ENCODE measurements at places on chromosomes 3 and 15.

- no peak for DNase-seq
Measured at GRCh38 chr3:14320219-14320618, 82.2 kb upstream of the SLC6A6 start.

DNA sequence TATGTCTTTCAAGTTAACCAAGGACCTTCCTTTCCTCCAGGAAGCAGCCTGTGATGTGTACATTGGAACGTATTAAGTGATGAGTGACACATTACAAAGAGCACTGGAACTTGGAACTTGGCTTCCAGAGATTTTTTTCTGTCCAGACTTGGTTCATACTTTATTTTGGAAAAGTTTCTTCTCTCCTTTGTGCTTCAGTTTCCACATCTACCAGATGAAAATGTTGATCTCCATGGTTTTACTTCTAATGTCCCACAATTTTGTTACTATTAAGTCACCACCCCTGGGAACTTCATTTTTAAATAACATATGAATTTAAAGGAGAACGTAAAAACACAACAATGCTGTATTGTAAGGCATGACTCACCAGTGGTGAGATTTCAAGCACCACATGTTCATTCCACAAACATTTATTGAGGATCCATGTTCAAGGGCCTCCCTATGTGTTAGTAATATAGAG lies 290.7 kb upstream of the LMCD1 start:
- no peak for DNase-seq

GRCh38 chr3:78900426-78900825 lies 867.4 kb downstream of the ROBO1 start:
- no peak for DNase-seq

DNA sequence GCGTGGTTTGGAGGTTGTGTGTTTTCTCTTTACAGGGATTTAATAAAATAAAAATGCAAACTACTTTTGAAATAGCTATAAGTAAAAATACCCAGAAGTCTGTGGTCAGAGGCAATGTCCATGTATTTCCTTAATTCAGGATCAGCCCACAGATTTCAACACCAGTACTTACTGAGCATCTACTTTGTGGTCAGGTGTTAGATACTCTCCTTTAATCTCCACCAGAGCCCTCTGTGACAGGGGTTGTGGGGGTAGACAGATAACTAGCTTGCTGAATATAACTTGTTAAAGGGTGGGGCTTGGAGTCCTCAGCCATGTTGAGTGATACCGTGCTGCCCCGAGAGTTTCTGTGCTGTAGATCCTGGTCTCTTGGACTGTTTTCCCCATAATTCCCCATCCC lies 244.1 kb upstream of the NR2E3 start:
- DNase-seq: no peak

DNA sequence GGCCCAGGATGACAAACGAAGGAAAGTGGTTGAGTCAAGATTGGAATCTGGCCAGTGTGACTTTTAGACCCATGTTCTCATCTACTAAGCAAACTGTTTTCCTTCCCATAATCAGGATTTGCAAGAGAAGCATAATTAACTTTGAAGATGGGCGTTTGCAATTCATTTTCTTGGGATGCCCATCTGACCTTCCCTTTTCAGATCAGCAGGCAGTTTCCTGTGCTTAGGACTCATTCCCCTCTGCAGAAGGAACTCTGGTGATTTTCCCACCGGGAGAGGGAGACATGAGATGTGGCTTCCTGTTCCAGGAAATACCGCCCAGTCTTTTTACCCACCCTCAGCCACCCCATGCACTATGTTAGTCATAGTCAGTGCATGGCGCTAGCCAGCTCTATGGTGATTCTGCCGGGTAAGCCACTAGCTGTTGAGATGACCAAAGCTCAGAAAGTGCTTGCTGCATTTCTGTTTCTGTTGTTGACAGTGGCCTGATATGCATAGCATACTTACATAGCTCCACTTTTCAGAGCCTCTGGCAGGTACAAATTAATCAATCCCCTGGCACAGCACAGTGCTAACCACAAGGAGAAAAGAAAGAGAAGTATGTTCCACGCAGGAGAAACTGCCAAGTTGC lies 129.4 kb downstream of the VGLL4 start:
- DNase-seq: no peak

- DNase-seq: no peak
Measured at GRCh38 chr3:163474766-163475165, 1603.5 kb downstream of the SI start.

DNA sequence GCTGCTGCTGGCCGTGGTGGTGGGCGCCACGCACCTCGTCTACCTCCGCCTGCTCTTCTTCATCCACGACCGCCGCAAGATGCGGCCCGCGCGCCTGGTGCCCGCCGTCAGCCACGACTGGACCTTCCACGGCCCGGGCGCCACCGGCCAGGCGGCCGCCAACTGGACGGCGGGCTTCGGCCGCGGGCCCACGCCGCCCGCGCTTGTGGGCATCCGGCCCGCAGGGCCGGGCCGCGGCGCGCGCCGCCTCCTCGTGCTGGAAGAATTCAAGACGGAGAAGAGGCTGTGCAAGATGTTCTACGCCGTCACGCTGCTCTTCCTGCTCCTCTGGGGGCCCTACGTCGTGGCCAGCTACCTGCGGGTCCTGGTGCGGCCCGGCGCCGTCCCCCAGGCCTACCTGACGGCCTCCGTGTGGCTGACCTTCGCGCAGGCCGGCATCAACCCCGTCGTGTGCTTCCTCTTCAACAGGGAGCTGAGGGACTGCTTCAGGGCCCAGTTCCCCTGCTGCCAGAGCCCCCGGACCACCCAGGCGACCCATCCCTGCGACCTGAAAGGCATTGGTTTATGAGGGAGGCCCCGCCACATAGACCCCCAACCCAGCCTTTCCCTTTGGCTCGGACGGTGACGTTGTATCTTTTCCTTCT lies 1.1 kb downstream of the GPR27 start:
- no peak for DNase-seq

All from CD4-positive, alpha-beta T cell (primary cell).